ENCODE measurements at places on chromosomes 13 and 19. TPM values are rescaled to one million over a fixed set of nuclear protein-coding genes. Genes with fewer than 3 reads are reported as not detected.

DNA sequence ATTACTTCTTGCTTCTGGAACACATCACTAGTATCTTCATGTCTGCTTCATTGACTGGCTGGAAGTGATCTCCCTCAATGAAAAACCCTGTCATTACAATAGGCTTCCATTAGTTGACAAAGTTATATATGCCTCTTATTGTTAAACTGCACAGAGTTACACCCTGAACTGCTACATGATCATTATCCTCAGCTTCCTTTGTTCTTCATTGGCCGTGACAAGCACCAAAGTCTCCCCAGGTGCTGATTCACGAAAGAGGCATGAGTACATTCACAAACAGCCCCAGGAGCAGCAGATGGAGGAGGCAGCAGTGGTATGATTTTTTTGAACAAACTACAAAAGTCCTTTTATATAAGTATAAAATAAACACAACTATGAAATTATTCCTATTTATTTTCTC, 51.4 kb downstream of the VWA8 start:
- no peak for DNase-seq

The PDX1 gene
- not detected for total RNA-seq

The ZNF45 gene
- total RNA-seq = 22.1 TPM

The ATP4A gene
- not detected for total RNA-seq

DNA sequence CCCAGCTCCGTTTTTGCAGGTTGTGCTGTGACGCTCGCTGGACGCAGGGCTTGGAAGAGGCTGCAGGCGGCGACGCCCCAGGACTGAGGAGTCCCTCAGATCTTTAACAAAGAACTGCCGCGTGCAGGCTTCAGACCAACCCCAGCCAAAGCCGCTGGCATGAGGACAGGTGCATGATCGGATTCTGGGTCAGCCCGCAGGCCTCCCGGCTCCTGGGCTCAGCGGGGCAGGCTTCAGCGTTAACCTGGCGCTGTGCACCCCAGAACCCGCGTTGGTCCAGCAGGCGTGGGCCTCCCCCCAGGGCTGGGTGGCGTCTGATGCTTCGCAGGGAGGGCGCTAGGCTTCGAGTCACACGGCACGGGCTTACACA, 920 bp upstream of the TIMM13 start:
- DNase-seq = peak; percentile 33

DNA sequence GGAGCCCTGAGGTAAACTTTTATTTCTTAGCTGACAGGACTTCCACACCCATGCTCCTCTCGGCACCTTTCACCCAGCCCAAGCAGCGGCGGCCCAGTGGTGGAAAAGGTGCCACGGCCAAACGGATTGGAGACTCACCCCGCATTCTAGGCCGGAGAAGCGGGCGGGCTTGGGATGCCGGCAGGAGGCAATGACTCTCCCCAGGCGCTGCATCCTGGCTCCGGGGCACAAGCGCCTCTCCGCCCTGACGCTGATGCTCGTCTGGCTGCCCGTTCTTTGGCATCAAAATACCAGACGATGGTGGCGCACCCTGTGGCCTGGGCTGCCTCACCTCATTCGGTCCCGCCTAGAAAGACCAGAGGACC, 6.7 kb upstream of the ZNF606 start:
- no peak for DNase-seq

- DNase-seq = no peak
These were observed 151.2 kb downstream of the SLITRK1 start for GRCh38 chr13:83731113-83731512.

- no peak for DNase-seq
These were observed 56.2 kb downstream of the INSR start for GRCh38 chr19:7238051-7238450.

The CPT1C gene
- 23.3 TPM for total RNA-seq

DNA sequence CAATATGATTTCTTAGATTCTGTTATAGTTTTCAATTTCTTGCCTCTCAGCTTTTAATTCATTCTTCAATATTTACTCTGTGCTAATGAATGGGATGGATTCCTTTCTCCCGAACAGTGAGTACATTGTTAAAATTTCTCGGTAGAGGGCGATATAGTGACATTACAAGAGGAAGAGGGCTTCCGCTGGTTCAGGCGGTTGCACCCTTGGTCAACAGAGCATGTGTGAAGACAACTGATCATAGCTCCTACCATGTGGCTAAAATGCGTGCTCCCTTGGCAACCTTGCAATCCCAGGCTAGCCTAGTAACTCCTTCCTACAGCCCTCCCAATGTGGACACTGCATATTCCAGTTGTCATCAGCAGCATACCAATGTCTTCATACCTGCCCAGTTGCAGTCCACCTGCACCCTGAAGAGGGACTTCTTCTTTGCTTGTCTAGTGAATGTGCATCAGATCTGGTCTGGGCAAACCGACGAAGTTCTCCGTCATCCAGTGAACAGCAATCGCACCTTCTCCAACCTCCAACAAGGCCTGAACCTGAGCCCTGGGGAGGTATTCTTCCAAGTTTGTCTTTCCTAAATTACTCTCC, 653.0 kb upstream of the GPC6 start:
- DNase-seq = peak; percentile 69

Measured in A673 (cell line).